Thoracic aorta (tissue), 2 donors: ENCODE measurements at places on chromosomes 5 and 9.

DNA sequence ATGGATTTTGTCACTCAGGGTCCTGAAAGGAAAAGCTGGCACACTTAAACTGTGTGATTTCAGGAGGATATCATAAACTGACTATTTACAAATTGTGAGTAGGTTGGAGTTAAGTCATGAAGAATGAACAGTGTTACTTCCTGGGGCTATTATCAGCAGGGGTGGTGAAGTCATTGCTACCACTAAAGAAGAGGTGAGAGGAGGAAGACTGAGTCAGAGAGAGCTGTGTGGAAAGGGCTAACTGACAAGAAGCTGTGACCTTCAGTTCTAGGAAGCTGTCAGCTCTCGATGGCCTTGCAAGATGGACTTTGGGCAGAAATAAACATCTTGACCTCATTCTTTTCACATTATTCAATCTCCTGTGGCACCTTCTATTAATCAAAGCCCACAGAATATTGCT lies 72.3 kb upstream of the STARD4 start:
- DNase-seq, result no peak
- peaks cover 7% of the 10 kb centered on the region for H3K4me1 ChIP-seq
- no peak overlapping the region for H3K27ac ChIP-seq
- H3K4me3 ChIP-seq, result no peak overlapping the region
- H3K27me3 ChIP-seq, result no peaks in the 10 kb centered on the region
- no peaks in the 10 kb centered on the region for H3K36me3 ChIP-seq

DNA sequence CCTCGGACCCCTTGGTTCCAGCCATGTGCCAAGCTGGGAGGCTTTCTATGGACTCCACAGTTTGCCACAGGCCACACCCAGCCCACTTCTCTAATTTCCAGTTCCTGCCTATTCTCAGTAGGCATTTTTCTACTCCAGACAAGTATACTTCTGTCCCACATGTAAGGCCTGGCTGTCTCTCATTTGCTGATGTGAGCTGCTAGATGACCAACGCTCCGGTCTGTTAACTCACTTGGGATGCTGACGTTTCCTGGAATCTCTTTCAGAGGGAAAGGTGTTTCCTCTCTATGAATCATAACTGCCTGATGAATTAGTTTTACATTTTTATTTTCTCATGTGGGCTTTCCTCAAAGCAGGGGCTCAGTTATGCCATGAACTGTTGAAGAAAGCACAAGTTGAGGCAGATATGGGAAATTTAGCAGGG lies 36.3 kb downstream of the ERGIC1 start:
- H3K27ac ChIP-seq, result peak overlapping the region; percentile 95
- DNase-seq, result peak; percentile 73
- no peaks in the 10 kb centered on the region for H3K36me3 ChIP-seq
- peaks cover 97% of the 10 kb centered on the region for H3K4me1 ChIP-seq

DNA sequence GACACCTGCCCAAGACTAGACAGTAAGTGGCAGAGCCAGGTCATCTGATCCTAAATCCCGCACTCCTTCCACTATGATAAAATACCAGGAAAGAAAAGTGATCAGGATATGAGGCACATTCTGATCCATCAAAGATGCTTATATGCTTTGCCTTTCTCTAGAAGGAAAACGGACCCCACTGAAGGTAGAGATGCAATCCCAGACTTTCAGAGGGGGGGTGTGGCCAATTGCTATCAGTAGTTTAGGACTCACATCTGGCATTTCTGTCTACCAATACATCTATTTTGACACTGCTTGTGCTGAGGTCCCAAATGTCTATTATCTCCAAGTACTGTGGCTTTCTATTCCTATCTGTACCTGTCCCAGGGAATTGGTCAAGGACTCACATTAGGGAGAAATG lies 1.7 kb downstream of the TRIM52 start:
- H3K27me3 ChIP-seq, result no peaks in the 10 kb centered on the region
- H3K36me3 ChIP-seq, result peaks cover 4% of the 10 kb centered on the region
- peak overlapping the region; percentile 95 for H3K4me3 ChIP-seq
- H3K27ac ChIP-seq, result no peak overlapping the region
- DNase-seq, result no peak

DNA sequence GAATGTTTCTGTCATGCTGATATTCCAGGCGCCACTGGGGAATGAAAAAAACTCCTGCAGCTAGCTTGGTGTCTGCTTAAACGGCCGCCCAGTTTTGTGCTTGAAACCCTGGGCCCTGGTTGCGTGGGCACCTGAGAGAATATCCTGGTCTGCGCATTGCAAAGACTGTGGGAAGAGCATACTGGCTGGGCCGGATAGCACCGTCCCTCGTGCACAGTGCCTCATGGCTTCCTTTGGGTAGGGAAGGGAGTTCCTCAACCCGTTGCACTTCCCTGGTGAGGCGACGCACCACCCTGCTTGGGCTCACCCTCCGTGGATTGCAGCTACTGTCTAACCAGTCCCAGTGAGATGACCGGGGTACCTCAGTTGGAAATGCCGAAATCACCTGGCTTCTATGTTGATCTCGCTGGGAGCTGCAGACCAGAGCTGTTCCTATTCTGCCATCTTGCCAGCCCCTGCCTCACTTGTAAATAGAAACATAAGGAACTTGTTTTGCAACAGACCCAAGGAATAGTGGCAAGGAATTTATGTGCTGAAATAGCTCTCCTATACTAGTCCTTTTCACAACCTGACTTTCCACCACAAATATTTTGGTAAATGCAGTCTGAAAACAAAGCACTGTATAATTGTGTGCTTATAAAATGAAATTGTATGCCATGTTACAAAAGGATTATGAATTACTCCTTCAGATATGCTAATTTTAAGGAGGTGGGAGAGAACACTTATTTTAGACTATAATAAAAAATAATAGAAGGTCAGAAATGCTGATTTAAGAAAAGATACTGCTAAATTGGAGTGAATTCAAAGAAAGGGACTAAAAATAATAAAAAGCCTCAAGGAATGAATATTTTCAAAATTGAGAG lies 90.3 kb downstream of the ADAMTSL1 start:
- H3K27me3 ChIP-seq, result no peaks in the 10 kb centered on the region
- no peaks in the 10 kb centered on the region for H3K36me3 ChIP-seq
- no peak overlapping the region for H3K27ac ChIP-seq
- H3K4me1 ChIP-seq, result peaks cover 33% of the 10 kb centered on the region
- no peak for DNase-seq

DNA sequence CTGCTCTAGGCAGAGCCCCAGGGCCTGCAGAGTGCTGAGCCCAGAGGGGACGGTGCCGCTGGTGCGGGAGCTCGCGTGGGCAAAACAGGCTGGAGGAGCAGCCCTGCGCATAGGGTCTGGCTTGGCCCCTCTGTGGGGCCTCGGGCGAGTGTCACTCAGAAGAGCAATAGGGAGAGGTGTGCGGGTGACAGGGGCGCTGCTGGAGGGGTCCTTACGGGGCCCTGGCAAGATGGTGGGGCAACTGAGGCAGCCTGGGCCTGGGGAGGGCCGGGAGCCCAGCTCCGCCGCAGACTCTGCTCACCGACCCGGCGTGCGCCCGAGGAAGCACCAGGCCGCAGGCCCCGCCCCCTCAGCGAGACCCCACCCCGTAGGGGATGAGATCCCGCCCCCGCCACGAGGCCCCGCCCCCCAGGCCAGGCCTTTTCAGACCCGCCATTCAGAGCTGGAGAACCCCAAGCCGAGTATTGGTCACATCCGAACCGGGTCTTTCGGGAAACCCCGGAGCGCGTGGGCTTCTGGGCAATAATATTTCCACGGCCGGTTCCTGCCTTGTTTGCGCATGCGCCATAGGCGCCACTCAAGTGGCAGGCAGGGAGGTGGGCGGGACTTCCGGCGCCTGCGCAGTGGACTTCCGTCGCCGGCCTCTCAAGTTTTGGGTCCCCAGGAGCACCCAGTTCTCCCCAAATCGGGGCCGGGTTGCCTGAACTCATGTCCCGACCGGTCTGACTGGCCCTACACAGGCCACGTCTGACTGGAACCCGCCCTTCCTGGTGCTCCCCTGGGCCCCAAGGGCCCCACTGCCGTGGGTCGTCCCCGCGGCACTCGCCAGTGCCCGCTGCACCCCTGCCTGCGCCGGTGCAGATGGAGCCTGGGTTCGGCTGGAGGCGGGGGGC lies 1.3 kb upstream of the RNF208 start:
- DNase-seq, result peak; percentile 93
- H3K27me3 ChIP-seq, result no peaks in the 10 kb centered on the region
- peak overlapping the region; percentile 89 for H3K27ac ChIP-seq
- peaks cover 7% of the 10 kb centered on the region for H3K4me1 ChIP-seq
- H3K36me3 ChIP-seq, result no peaks in the 10 kb centered on the region
- H3K4me3 ChIP-seq, result peak overlapping the region; percentile 83

DNA sequence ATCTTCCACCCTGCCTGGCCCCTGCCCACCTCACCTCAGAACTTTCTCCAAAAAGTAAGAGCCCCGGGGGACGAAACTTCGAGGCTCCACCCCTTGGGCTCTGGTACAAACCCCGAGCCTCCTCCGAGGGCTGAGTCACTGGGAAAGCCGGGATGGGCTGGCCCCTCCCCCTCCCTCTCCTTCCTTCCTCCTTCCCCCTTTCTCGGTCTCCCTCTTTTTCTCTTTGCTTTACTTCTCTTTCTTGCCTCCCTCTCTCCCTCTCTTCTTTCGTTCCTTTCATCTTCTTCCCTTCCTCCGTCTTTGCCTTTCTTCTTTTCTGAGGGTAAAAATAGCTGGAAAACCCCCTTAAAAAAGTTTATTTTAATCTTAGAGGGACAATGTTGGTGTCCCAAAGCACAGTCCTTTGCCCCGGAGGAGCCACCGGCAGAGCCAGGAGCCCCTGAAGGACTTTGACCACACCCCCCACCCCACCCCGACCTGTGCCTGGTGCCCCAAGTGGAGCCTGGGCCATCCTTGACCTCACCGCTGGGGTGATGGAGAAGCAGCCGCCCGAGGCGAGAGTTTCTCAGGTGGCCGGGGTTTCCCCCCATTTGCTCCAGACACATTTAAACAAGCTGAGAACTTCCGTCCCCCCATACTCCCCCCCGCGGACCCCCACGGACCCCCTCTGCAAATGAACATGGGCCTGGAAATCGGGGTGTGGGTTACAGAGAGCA lies 5.7 kb upstream of the NOTCH1 start:
- peaks cover 38% of the 10 kb centered on the region for H3K4me1 ChIP-seq
- no peaks in the 10 kb centered on the region for H3K27me3 ChIP-seq
- peak overlapping the region; percentile 69 for H3K4me3 ChIP-seq
- no peak for DNase-seq
- H3K27ac ChIP-seq, result peak overlapping the region; percentile 89

DNA sequence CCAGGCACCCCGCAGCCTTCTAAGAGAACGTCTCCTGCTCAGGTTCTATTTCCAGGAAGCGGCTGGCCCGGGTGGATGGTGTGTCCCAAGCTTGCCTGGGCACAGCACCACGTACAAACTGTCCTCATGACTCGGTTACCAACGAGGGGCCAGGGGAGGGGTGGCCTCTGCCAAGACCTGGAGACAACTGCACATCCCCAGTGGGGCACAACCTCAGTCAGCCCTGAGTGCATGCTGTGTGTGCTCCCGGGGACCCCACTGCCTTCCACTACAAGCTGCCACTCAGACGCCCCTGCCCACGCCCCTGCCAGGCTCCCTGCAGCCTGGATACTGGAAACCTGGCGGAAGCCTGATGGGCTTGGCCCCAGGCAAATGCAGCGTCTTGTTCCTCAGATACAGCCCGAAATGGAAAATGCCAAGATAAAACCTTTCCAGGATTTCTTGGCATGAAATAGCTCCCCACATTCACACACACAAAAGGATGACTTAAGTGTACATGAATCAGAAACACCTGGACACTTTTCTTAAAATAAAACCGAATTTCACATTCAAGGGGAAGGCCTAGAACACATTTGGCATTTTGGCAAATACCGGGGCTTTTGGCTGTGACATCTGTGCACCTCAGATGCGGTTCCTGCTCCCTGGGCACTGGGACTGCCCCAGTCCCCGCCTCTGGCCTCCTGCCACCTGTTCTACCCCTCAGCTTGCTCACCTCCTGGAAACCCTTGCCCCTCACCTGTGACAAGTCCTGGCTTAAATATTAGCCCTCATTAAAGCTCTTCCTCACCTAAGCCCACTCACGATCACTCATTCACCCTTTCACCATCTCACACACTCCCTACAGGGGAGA lies 62.5 kb downstream of the COL23A1 start:
- H3K4me1 ChIP-seq, result no peaks in the 10 kb centered on the region
- no peaks in the 10 kb centered on the region for H3K27me3 ChIP-seq
- H3K27ac ChIP-seq, result no peak overlapping the region
- H3K36me3 ChIP-seq, result no peaks in the 10 kb centered on the region
- DNase-seq, result no peak

- peak overlapping the region; percentile 49 for H3K4me3 ChIP-seq
- H3K27me3 ChIP-seq, result no peaks in the 10 kb centered on the region
- H3K27ac ChIP-seq, result no peak overlapping the region
- no peak for DNase-seq
These were observed 2.7 kb downstream of the PCDHGC5 start for GRCh38 chr5:141491323-141492167.

- no peak overlapping the region for H3K4me3 ChIP-seq
- no peak for DNase-seq
- H3K27me3 ChIP-seq, result no peaks in the 10 kb centered on the region
- H3K36me3 ChIP-seq, result no peaks in the 10 kb centered on the region
These were observed 68.0 kb upstream of the IRX4 start for GRCh38 chr5:1950708-1951103.

DNA sequence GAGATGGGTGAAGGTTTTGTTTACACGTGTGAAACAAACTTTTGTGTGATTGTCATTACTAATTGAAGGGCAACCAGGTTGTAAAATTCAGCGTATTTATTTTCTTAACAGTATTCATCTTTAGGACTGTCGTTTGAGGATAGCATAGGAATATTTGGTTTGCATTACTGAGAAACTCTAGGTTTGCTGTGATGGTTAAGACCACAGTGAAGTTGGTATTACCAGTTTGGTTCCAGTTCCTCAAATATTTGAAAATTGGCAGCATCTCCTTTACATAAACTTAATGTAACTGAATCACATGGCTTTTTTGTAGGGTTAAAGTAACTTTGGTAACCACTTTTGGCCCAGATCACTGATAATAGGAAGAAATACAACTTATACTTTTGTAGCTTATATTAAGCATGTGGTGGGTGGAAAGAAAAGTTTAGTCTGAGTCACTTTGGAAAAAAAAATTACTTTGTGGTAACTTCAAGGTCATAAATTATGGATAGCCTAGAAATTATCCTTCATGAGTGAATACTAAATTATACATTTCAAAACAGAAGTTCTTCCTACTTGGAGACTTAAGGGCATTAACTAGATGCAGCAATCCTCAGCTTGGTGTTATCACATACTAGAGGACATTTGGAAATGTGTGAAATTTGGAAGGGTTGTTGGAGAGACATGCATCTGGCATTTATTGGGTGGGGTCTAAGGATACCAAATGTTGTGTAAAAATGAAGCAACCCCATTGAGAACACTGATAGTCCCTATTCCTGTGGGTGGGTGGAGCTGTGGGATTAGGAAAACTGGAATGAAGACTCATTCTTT lies 33.9 kb downstream of the G3BP1 start:
- no peak overlapping the region for H3K4me3 ChIP-seq
- DNase-seq, result no peak
- H3K27ac ChIP-seq, result no peak overlapping the region
- H3K4me1 ChIP-seq, result no peaks in the 10 kb centered on the region
- H3K36me3 ChIP-seq, result peaks cover 10% of the 10 kb centered on the region

- no peaks in the 10 kb centered on the region for H3K27me3 ChIP-seq
- no peaks in the 10 kb centered on the region for H3K36me3 ChIP-seq
- H3K27ac ChIP-seq, result peak overlapping the region; percentile 65
- H3K4me3 ChIP-seq, result no peak overlapping the region
- no peak for DNase-seq
These were observed 7.2 kb upstream of the RPL26L1 start for GRCh38 chr5:172952034-172952511.
